ENCODE measurements at places on chromosomes 6 and 20.
A peak's percentile ranks its signal among the peaks of the same experiment; 100 is the strongest.

- no peak for DNase-seq
Measured at GRCh38 chr6:105322499-105323225, 80.2 kb downstream of the PREP start.

DNA sequence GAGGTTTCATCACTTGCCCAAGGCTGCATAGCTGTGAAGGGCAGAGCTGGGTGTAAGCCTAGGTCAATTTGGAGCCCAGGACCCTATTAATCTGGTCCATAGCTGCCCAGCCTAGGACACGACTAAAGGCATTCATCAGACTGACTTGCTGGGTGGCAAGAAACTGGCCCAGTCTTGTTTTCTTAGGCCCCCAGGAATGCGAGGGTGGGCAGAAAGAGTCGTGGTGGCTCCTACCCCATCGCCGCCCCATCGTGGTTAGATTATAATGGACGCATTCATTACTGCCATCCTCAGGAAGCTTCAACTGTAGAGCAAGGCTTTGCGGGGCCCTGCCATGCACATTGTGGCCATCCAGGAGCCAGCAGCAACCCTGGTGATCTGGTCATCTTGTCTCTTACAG is 16.1 kb downstream of the DYNLRB1 start:
- DNase-seq: no peak

GRCh38 chr6:144423167-144423566 is 138.0 kb downstream of the UTRN start:
- no peak for DNase-seq

GRCh38 chr20:12276011-12276673 is 358.4 kb downstream of the BTBD3 start:
- DNase-seq: peak; percentile 17

GRCh38 chr6:22748681-22749080 is 179.3 kb downstream of the HDGFL1 start:
- no peak for DNase-seq

DNA sequence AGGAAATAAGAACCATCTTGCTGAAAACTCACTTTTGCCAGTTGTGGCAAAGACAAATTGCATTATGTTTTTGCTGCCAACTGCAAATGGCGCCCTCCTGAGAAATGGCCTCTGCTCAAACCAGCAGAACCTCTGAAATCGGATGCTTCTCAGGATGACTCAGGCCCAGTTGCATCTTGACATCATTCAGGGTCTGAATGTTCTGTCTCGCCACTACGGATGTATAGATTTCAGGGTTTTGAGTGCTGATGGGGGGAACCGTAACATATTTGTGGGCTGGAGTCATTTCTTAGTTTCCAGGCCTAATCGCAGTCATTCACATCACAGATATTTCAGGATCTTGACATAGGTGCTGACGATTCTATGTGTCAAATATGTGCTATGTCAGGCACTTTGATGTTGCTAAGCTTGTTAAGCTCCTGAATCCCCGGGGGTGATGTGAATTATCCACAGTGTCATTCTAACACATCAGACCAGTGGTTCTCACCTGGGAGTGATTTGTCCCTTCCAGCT is 207.1 kb downstream of the NFATC2 start:
- DNase-seq: no peak

DNA sequence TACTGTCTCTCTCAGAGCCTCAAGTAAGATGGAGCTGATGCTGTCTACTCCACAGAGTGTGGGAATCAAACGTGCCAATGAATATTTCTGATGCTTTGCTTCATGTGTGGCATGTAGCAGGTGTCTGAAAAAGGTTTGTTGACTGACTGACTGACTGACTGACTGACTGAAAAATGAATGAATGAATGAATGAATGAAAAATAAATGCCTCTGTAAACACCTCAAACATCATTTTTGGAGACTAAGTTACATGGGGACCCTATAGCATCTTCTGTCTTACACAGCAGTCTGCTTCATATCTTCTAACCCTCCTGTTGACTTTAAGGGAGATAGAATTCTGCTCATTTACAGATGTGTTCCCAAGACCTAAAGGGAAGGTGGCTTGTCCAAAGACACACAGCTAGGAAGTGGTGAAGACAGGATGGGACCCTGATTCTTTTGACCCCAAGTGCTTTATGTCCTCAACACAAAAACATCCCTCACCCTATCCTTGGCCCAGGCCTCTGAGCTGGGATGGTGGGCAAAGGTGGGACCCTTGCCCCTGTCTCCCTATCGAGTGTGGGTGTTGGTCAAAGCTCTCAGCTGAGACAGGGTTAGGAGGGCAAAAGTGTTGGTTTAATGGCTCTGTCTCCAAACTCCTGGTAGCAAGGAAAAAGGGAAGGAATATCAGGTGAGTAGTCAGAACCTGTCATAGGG is 104.4 kb downstream of the TOX2 start:
- no peak for DNase-seq

GRCh38 chr6:84408028-84408427 is 180.6 kb upstream of the CEP162 start:
- no peak for DNase-seq

DNA sequence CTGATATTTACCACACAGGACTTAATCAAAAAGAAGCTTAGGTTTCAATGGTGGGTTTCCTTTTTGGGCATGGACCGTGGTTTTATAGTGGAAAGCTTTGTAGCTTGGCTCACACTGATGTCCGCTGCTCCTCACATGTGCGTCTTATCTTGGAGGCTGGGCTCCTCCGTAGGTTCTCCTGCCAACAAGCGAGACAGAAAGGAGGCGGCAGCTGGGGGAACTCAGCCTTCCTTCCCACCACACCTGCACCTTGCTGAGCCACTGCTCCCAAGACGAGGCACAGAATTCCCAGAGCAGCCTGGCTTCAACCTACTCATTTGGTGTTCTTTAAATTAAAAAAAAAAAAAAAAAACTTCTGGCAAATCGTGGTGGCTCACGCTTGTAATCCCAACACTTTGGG is 235.5 kb upstream of the QKI start:
- DNase-seq: no peak

DNA sequence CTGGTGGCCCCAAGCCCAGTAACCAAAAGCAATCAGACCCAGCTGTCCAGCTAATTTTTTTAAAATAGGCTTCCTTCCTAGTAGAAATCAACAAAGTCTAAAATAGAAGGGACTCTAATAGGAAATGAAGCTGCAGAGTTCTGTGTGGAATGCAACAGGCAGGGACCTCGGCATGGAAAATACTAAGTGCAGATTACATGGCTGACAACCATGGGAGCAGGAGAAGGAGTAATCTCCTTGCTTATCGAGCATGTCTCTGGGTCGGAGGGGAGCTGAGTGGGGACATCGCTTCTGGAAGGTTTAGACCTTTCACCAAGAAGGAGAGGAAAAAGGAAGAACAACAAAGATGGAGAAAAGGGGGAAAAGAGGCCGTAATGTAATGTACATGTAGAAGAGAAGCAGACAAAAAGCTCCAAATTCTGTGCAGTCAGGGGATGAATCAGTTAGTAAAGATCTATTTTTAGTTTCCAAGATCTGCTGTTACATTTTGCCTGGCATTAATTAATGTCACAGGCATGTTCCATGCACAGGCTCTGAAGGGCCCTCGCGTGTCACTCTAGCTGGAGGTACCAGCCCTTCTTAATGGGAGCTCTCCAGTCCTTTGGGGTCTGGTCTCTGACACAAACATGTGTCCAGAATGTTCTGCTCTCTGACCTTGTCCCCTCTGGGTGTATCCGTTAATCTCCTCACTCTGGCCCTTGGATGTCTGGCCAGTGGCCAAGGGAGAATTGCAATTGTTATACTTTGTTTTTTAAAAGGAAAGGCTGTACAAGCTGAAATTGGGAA is 16.6 kb upstream of the ZNF831 start:
- DNase-seq: no peak

All from renal cortical epithelial cell (primary cell).